ENCODE measurements at places on chromosomes 13 and 19.

GRCh38 chr13:46184277-46184699 is 2.3 kb upstream of the LCP1 start:
- peak; percentile 73 for DNase-seq

DNA sequence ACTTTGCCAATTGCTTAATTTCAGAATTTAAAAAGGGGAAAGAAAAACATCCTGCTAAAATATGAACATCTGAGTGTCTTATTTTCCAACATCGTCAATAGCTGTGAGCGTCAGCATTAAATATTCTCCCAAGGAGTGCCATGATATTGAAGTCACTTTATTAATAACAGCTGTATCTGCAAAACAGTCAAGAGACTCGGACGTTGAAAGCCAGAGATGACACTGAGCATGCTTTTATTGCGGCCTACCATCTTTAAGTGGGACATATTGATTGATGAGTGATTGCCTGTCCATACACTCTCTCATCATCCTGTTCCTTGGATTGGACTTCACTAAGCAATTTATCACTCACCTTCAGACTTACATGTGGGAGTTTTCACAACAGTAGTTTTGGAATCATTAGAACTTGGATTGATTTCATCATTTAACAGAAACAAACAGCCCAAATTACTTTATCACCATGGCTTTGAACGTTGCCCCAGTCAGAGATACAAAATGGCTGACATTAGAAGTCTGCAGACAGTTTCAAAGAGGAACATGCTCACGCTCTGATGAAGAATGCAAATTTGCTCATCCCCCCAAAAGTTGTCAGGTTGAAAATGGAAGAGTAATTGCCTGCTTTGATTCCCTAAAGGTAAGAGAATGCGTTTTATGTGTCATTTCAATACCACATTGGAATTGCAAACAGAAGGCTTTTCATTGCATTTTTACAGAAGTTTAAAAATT is 53.8 kb downstream of the MBNL2 start:
- no peak for DNase-seq

GRCh38 chr13:36998624-36999041 is 507 bp downstream of the ALG5 start:
- DNase-seq: no peak

DNA sequence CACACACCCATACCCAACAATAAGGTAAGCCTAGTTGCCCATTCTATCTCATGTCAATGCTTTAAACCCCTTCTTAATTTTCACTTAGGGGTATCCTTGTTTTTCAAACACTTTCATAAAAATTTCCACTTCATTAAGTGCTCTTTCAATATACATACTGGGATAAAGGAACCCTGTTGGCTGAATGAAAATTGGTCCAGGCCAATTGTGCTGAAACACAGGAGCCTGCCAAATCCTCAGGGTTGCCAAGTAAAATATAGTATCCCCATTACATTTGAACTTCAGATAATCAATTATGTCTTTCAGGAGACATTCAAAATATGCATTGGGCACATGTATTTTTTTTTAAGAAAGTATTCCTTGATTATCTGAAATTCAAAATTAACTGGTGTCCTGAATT is 1131.1 kb downstream of the SLITRK1 start:
- DNase-seq: no peak

GRCh38 chr19:36051637-36052036 is 2.4 kb downstream of the THAP8 start:
- no peak for DNase-seq

GRCh38 chr19:42596391-42597072 is 1.8 kb upstream of the CEACAM8 start:
- DNase-seq: peak; percentile 38

GRCh38 chr13:50721672-50721992 is 121.9 kb downstream of the DLEU7 start:
- no peak for DNase-seq

- no peak for DNase-seq
Measured at GRCh38 chr19:46069806-46070341, 29.1 kb upstream of the IGFL4 start.

- peak; percentile 74 for DNase-seq
Measured at GRCh38 chr19:15449620-15450527, at the start of gene WIZ. TSS of gene WIZ (minus strand) at chr19:15449956. CDS start at chr19:15448307, 1,649 bp downstream.

- no peak for DNase-seq
Measured at GRCh38 chr13:113283904-113284303, 13.1 kb upstream of the LAMP1 start.

DNA sequence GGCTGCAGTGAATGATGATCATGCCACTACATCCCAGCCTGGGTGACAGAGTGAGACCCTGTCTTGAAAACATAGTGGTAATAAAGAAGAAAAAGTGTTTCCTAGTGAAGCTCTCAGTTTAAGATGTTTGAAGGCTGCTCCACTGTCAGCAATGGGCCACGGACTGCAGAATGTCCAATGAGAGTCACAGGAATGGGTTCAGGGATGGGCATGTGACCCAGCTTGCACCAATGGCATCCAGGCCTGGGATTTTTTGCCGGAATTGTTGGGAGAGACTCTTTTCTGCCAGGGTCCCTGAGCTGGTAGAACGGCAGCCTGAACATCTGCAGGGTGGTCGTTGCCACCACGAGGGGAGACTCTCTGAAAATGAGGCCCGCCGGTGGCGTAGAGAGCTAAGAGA is 6.3 kb downstream of the SHISA7 start:
- no peak for DNase-seq

DNA sequence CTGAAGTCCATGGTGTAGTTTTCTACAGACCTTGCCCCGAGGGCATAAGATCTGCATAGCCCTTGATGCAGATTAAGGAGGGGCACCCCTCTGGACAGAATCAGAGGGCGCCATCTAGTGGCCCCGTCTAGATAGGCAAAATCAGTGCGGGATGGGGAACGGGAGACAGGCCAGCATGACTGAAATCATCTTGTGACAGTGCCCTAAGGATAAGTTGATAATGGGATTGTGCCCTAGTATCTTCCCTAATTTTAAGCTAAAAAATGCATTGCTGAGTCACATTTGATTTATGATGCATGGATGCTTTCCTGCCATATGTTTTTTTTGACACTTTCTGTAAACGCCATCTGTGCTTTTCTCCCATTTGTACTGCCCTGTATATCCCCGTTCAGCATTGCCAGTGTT is 19.0 kb upstream of the GPI start:
- peak; percentile 75 for DNase-seq

DNA sequence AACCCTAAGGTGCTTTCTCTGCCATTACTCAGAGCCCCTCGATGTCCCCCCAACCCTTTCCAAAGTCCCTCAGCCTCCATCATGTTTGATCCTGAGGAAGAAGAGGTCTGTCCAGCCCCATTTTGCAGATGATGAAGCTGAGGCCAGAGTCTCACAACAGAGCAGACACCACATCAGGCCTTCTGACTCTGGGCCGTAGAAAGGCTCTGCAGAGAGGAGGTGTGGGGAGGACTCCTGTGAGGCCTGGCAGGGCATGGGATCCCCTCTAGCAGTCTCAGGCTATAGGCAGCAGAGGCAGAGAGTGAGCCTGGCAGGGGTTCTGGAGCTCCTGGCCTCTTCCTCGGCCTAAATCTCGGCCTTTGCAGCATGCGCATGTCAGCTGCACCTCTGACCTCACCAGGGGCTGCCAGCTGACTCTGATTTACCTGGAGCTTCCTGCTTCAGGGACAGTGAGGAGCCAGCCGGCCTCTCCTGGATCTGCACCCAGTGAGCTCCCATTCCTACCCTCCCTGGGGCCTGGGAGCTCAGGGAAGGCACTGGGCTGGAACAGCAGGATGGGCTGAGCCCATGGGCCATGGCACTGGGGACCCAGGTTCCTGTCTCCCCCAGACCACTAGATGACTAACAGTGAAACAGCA is 41.7 kb upstream of the VSTM2B start:
- DNase-seq: no peak

DNA sequence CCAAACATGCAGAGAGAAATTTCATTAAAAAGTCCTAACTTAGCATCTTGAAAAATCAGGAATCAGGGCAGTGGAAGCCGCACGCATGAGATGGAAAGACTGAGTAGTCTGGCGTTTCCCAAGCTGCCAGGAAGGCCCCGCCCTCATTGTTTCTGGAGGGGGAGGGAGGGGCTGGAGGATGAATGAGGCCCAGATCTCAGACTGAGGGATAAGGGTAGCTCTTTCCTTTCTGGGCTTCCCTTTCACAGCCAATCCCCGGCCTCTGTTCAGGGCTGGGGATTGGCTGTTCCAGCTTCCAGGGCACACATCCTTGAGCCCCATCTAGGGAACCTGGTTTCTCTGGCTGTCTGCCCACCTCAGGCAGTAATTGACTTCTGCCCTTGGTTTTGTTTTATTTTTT is 7.3 kb downstream of the C19orf53 start:
- DNase-seq: no peak

DNA sequence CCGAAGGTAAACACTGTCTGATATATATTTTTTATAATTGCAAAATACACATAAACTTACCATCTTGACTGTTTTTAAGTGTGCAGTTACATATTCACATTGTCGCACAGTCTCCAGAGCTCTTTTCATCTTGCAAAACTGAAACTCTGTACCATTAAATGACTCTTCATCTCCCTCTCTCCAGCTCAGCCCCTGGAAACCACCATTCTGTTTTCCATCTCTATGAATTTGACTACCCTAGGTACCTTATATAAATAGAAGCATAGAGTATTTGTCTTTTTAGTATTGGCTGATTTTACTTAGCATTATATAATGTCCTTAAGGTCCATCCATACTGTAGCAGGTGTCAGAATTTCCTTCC is 45.8 kb downstream of the LRCH1 start:
- no peak for DNase-seq

GRCh38 chr19:19662871-19663255 is 613 bp downstream of the ATP13A1 start:
- DNase-seq: no peak

- no peak for DNase-seq
Measured at GRCh38 chr13:31043957-31044356, 111.5 kb downstream of the TEX26 start.

- no peak for DNase-seq
Measured at GRCh38 chr19:6126335-6126974, 9.0 kb upstream of the ACSBG2 start.

- no peak for DNase-seq
Measured at GRCh38 chr13:36244073-36244472, 29.7 kb upstream of the SOHLH2 start.

DNA sequence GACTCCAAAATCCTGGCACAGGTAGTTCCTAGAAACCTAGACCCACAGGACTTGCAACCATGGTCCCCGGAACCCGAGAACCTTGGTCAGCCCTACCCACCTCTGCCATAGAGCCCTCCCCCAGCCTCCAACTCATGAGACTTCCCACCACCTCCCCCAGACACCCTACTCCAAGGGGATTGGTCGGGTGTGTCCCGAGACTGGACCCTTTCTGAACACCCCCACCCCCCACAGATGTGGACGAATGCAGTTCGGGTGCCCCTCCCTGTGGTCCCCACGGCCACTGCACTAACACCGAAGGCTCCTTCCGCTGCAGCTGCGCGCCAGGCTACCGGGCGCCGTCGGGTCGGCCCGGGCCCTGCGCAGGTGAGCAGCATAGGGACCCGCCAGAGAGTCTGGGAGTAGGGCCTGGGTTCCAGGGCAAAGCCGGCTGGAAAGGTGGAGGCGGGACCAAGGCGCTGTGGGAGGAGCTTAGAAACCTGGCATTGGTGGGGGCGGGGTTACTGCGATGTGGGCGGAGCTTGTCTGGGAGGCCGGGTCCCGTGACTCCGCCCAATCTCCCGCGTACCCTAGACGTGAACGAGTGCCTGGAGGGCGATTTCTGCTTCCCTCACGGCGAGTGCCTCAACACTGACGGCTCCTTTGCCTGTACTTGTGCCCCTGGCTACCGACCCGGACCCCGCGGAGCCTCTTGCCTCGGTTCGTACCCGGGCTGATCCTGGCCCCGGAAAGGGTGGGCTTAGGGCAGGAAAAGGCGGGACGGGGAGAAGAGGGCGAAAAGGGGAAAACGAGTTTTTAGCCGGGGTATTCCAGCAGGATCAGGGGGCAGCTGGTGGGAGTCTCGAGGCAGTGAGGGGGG is 11.9 kb downstream of the LTBP4 start:
- peak; percentile 93 for DNase-seq
